Chondrocyte (in vitro differentiated cells): ENCODE measurements at places on chromosomes 6 and 20.

GRCh38 chr20:3046677-3047462, 1.0 kb downstream of the MRPS26 start:
- H3K36me3 ChIP-seq: peaks cover 14% of the 10 kb centered on the region
- DNase-seq: no peak
- H3K27me3 ChIP-seq: no peaks in the 10 kb centered on the region
- H3K4me3 ChIP-seq: peak overlapping the region; percentile 86
- peak overlapping the region; percentile 63 for H3K27ac ChIP-seq
- H3K4me1 ChIP-seq: peaks cover 23% of the 10 kb centered on the region

DNA sequence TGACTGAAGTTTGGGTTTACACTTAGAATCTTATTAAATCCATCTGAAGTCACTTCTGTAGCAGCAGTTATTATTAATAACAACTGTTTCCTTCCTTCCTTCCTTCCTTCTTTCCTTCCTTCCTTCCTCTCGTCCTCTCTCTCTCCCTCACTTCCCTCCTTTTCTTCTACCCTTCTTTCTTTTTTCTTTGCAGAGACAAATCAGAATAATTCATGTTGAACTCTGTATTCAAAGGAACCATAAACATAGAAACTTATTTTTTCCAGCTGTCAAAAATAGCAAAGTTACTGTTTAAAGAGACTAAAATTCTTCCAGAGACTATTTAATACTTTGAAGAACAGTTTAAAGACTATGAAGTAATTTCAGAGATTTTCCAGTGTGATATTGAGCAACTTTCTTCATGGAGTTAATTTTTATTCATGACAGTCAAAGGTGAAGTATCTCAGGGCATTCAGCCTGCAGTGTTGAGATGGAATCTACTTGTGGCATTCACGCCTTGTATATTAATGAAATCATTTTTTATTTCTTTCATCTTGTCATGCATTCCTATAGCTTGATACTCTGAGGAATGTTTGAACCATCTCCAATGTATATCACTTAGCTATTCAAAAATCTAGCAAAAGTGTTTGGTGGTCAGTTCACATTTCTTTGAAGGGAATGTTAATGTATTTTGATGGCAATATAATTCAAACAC, 109.7 kb downstream of the BCAS1 start:
- peaks cover 3% of the 10 kb centered on the region for H3K27me3 ChIP-seq
- DNase-seq: no peak
- H3K27ac ChIP-seq: peak overlapping the region; percentile 87
- H3K4me1 ChIP-seq: peaks cover 22% of the 10 kb centered on the region
- H3K4me3 ChIP-seq: no peak overlapping the region

- H3K36me3 ChIP-seq: no peaks in the 10 kb centered on the region
- DNase-seq: no peak
Observed at GRCh38 chr6:51098791-51099190, 280.1 kb downstream of the TFAP2B start.

- peaks cover 19% of the 10 kb centered on the region for H3K36me3 ChIP-seq
- no peak for DNase-seq
- H3K27me3 ChIP-seq: no peaks in the 10 kb centered on the region
- H3K27ac ChIP-seq: peak overlapping the region; percentile 99
- H3K4me3 ChIP-seq: peak overlapping the region; percentile 97
Observed at GRCh38 chr20:34364223-34364506, 1.1 kb downstream of the ITCH start.

GRCh38 chr20:25207149-25207959, 11.8 kb downstream of the ENTPD6 start:
- peaks cover 14% of the 10 kb centered on the region for H3K36me3 ChIP-seq
- H3K27me3 ChIP-seq: no peaks in the 10 kb centered on the region

GRCh38 chr6:170147832-170148708, 142.8 kb downstream of the DLL1 start:
- H3K4me1 ChIP-seq: no peaks in the 10 kb centered on the region
- H3K27ac ChIP-seq: no peak overlapping the region
- H3K27me3 ChIP-seq: peaks cover 58% of the 10 kb centered on the region
- peaks cover 4% of the 10 kb centered on the region for H3K36me3 ChIP-seq
- H3K4me3 ChIP-seq: no peak overlapping the region
- DNase-seq: peak; percentile 77

DNA sequence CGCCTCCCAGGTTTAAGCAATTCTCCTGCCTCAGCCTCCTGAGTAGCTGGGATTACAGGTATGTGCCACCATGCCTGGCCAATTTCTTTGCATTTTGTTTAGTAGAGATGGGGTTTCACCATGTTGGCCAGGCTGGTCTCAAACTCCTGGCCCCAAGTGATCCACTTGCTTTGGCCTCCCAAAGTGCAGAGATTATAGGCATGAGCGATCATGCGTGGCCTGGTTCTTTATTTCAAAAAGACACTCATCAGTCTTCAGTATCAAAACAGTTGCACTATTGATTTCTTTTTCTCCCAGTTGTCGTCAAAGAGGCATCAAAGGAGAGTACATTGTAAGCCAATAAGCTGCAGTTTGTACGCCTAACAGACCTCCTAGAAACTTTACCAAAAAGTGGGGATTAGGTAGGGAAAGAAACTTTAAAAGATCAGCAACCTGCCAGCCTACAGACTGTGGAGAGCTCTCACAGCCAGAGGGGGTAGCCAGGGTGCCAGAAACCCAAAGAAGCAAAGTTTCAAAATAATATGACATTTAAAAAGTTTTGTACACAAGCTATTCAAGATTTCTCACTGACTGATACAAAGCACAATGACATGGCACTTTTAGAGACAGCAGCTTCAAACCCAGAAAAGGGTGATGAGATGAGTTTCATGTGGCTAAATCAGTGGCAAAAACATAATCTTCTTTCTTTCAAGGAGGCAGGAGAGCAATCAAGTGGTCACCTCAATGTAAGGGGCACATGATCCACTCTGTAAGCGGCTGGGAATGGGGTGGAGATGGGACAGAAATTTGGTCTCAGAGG, 83.0 kb upstream of the RALY start:
- H3K36me3 ChIP-seq: peaks cover 2% of the 10 kb centered on the region
- no peak overlapping the region for H3K4me3 ChIP-seq
- no peak for DNase-seq
- peaks cover 5% of the 10 kb centered on the region for H3K27me3 ChIP-seq
- peak overlapping the region; percentile 45 for H3K27ac ChIP-seq
- H3K4me1 ChIP-seq: peaks cover 41% of the 10 kb centered on the region

GRCh38 chr6:112189494-112189893, 64.9 kb downstream of the LAMA4 start:
- H3K36me3 ChIP-seq: peaks cover 23% of the 10 kb centered on the region
- no peak overlapping the region for H3K4me3 ChIP-seq
- peaks cover 35% of the 10 kb centered on the region for H3K4me1 ChIP-seq
- peak overlapping the region; percentile 8 for H3K27ac ChIP-seq
- no peaks in the 10 kb centered on the region for H3K27me3 ChIP-seq

GRCh38 chr6:19041906-19042305, 654.8 kb downstream of the RNF144B start:
- H3K36me3 ChIP-seq: no peaks in the 10 kb centered on the region
- no peak for DNase-seq
- H3K27ac ChIP-seq: no peak overlapping the region
- H3K4me1 ChIP-seq: peaks cover 24% of the 10 kb centered on the region
- H3K4me3 ChIP-seq: no peak overlapping the region
- no peaks in the 10 kb centered on the region for H3K27me3 ChIP-seq

GRCh38 chr20:6044115-6044514, 9.7 kb downstream of the LRRN4 start:
- H3K4me1 ChIP-seq: no peaks in the 10 kb centered on the region
- H3K27ac ChIP-seq: no peak overlapping the region
- H3K27me3 ChIP-seq: peaks cover 2% of the 10 kb centered on the region
- H3K4me3 ChIP-seq: no peak overlapping the region
